T-helper 17 cell (primary cell): ENCODE measurements at places on chromosomes 1 and 21.

- DNase-seq, result no peak
Observed at GRCh38 chr1:211336161-211336560, 9.5 kb downstream of the TRAF5 start.

DNA sequence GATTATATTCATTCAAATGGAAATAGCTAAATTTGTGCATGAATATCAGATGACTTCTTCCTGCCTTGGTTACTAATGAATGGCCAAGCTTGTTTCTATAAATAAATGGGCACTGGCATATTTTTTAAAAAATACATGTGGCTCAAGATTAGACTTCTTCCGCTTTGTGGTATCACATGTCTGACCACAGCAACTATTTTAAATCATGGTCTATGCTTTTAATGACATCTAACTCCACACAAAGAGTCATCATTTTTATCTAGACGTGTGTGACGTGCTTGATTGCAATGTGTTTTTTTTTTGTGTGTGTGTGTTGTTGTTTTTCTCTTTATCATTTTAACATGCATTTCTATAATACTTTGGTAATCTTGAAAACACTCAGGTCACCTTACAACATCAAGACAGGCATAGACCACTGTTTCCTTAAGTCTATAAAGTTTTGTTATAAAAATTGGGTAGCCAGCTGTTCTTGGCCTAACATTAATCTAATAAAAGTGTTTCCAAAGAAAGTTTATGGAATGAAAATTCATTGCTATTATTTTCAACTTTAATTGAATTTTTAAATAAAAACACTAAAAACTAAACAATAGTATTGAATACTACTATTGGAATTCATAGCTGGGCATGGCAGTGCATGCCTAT is 29.5 kb downstream of the RGS1 start:
- DNase-seq, result no peak

DNA sequence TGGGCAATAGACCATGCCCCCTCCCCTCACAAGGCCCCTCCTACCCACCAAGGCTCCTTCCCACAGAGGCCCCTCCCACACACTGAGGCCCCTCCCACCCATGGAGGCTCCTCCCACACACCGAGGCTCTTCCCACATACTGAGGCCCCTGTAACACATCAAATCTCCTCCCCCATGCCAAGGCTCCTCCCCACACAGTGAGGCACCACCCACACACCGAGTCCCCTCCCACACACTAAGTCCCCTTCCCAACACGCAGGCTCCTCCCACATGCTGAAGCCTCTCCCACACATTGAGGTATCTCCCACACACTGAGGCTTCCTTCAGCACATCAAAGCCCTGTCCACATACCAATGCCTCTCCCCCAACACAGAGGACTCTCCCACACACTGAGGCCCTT is 391.8 kb downstream of the CAMTA1 start:
- DNase-seq, result no peak

GRCh38 chr1:215476541-215476940 is 90.6 kb upstream of the KCTD3 start:
- no peak for DNase-seq

GRCh38 chr1:212608959-212609700 is 569 bp downstream of the ATF3 start:
- peak; percentile 21 for DNase-seq

GRCh38 chr1:206497363-206497762 is 10.0 kb upstream of the RASSF5 start:
- no peak for DNase-seq

DNA sequence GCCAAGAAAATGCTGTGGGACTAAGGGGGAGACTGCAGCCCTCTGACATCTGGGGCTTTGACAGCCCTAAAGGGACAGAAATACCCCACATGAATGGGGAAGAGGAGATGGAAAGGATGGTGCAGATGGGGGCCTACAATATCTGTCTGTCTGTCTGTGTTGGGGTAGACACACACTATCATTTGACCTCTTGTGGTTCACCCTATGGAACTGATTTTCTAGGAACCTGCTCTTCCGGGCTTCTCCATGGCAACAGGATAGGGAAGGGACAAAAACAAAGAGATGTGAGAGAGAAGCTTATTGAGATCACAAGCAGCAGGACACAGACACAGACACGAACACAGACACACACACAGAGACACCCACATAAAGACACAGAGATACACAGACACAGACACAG is 17.1 kb downstream of the KIF21B start:
- no peak for DNase-seq

DNA sequence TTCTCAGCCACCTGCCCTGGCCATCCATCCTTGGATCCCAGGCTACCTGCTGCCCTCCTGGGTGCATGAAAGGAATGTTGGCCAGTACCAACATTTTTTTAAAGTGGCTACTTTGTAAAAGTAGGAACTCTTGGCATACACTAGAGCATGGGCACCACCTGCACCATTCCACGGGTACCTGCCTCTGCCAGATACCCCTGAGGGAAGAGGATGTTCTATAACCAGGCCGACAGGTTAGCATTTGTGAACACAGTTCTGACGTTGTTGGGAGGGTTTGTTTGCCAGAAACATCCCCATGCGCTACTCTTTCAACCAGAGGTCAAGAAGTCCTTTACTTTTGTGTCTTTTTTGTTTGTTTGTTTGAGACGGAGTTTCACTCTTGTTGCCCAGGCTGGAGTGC is 43.0 kb downstream of the EVA1C start:
- no peak for DNase-seq

DNA sequence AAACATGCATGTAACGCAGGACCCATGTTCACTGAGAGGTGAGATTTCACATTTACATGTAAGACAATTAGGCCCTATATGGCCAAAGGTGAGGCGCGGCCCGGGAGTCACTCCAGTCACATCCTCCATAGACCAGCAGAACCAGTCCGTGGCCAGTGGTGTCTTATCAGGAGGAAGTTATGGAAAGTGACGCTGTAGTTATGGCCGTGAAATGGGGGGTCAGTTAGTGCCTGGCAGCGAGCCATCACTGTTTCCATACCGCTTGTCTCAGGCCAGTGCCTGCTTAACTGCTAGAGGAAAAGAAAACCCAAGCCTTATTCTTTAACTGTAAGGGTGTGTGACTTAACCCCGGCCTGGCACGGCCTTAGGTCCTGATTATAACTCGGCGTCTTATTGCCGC is 6.1 kb downstream of the C1orf159 start:
- DNase-seq, result no peak

DNA sequence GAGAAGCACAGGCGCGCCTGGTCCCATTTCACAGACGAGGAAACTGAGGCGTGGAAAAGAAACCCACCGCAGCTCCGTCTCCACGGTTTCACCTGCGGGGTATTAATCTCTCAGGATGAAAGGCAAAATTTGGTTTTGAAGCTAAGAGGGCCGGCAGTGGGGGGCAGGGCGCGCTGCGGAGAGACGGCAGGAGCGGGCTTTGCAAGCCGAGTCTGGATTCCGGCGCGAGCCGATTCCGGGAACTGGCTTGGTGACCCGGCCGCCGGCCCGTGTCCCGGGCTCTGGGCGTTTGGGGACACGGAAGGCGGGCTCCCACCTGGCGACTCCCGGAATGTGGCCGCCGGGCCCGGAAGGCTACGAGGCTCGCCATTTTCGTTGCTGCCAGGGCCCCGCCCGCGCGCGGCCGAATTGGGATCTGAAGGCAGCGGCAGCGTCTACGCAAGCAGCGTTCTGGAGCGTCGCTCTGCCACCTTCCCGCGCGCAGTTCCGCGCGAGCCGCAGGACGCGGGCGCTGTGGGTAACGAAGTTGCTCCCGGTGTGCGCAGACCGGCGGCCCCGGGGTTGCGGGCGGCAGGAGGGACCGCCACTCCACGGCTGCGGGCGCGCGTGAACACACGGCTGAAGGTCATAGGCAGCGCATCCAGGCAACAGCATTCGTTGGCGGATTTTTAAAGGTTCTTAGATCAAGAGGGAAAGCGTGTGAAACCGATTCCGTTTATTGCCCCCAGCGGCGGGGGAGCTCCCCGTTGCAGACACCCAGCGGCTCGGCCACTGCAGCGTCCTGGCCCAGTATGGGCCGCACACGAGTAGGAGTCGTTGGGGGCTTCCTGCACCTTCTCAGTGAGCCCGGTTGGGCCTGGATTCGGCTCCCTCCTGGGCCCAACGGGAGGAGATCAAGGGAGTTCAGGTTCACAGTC is 5.4 kb upstream of the PRDM16 start:
- DNase-seq, result no peak

- DNase-seq, result no peak
Observed at GRCh38 chr1:157277913-157278312, 139.7 kb upstream of the ETV3 start.

DNA sequence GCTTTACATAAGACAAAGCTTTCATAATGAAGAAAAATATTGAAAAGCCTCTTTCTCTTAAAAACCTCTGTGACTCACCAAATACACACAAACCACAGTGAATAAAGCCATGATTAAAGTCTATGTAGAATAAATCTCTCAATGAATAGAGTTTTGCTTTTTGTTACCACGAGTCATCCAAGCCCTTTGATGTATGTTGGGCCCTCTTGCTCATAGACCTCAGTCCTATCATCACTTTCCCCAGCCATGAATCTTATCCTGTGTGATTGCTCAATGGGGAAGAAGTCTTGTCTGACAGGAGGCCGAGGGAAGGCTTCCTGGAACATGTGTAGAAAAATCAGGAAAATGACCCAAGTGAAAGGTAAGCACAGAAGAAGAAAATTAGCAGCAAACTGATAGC is 60.8 kb downstream of the NGF start:
- DNase-seq, result no peak

DNA sequence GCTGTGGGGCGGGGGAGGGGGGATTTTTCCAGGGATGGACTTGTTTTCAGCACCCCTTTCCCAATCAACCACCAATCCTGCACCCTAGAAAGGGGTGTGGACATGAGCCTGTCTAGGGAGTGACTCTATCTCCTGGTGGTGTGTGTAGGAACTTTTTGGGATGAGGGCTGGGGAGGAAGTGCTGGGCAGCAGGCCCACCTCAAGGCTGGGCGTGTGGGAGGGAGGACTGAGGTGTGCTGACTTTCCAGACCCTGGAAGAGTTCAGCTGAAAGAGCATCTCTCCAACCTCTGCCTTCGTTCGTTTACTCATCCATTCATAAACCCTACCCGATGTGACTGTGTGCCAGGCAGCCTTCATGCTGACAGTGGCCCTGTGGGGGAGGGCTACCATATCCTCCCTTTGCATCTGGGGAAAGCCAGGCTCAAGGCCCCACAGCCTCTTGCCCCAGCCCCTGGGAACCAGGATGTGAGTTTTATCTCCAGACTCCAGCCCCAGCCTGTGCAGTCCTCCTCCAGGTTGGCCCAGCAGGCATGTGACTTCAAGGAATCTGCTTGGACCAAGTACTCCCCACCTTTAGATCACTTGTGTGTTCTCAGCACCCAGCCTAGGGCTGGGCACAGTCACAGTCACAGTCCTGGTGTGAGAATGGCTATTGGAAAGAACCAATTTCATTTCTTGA is 6.7 kb downstream of the KNCN start:
- no peak for DNase-seq
